ENCODE measurements at places on chromosomes 16 and 17. TPM values are rescaled to one million over a fixed set of nuclear protein-coding genes. Genes with fewer than 3 reads are reported as not detected.

The AGRP gene
- not detected for total RNA-seq

GRCh38 chr16:82605863-82606620 lies 20.7 kb upstream of the CDH13 start:
- H3K4me3 ChIP-seq = no peak overlapping the region
- H3K27ac ChIP-seq = no peak overlapping the region
- H3K4me1 ChIP-seq = no peaks in the 10 kb centered on the region
- peaks cover 7% of the 10 kb centered on the region for H3K27me3 ChIP-seq
- no peak for DNase-seq
- no peaks in the 10 kb centered on the region for H3K36me3 ChIP-seq

DNA sequence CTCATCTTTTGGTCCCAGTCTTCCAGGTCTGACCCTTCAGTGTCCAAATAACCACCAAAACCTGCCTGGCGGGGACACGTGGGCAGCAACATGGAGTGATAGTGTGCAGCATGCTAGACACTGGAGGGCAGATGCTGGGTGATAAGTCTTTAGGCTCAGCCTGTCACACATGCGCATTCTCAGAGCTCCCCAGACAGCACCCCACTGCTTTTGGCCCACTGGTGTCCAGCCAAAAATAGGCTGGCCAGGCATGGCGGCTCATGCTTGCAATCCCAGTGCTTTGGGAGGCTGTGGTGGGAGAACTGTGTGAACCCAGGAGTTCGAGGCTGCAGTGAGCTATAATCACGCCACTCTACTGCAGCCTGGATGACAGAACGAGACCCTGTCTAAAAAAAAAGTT lies 12.3 kb downstream of the GINS2 start:
- no peak overlapping the region for H3K27ac ChIP-seq
- peaks cover 49% of the 10 kb centered on the region for H3K36me3 ChIP-seq
- no peak for DNase-seq
- H3K4me3 ChIP-seq = no peak overlapping the region
- H3K27me3 ChIP-seq = no peaks in the 10 kb centered on the region

The HP gene
- total RNA-seq = not detected

DNA sequence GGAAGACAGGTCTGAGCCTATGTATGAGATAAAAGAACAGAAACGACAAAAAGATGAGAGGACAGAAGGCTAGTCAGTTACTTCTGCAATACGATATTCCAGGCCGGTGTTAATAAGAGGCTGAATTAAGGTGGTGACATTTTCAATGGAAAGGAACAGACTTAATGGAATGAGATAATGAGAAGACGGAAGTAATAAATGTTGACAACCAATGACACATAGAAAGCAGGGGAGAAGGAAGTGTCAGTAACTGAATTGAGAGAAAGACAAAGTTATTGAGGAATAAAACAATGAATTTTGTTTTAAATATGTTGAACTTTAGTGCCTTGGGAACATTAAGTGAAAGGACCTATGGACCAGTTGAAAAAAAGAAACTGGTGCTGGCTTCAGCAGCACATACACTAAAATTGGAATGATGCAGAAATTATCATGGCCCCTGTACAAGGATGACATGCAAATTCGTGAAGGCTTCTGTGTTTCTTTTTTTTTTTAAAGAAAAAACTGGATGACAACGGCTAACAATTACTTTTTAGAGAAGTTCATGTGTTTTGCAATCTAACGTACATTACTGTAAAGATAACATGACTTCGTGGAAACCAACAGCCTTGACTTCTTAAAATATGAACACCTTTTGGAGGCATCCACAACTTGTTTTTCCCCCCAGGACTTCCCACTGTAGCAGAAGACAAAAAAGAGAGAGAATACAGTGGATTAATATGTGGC lies 18.5 kb upstream of the CPD start:
- no peaks in the 10 kb centered on the region for H3K27me3 ChIP-seq
- no peak overlapping the region for H3K27ac ChIP-seq
- H3K4me3 ChIP-seq = no peak overlapping the region
- no peak for DNase-seq
- H3K36me3 ChIP-seq = peaks cover 6% of the 10 kb centered on the region

The HBA2 gene
- total RNA-seq = not detected

The CACNG1 gene
- total RNA-seq = not detected

GRCh38 chr16:31067342-31067741 lies 6.7 kb downstream of the ZNF668 start:
- no peak overlapping the region for H3K27ac ChIP-seq
- no peak overlapping the region for H3K4me3 ChIP-seq
- no peaks in the 10 kb centered on the region for H3K27me3 ChIP-seq
- peaks cover 15% of the 10 kb centered on the region for H3K36me3 ChIP-seq
- no peak for DNase-seq

The USP32 gene
- 34.4 TPM for total RNA-seq

DNA sequence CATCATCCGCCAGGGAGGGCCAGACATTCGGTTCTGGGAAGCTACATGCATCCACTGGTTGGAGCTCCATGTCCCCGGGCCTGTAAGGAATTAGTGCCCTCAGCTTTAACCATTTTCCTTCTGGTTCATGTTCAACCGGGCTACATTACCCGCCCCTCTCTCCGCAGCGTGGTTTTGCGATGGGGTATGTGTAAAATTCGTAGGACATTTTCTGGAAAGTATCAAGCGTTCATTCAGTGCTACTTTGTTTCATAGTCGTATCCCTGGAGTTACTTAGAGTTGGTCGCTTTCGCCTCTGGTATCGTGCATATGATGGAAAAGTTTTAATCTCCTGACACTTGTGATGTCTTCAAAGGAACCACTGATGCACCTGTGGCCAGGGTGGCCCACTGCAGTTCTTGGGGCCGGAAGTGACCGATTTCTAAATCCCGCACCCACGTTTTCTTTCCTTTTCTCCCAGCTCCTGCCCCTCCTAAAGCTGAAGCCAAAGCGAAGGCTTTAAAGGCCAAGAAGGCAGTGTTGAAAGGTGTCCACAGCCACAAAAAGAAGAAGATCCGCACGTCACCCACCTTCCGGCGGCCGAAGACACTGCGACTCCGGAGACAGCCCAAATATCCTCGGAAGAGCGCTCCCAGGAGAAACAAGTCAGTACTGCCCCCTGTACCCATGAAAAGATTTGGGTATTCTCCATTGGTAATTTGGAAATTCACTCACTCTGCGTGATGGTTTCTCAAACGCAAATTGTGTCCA lies 637 bp downstream of the RPL23A start:
- peaks cover 10% of the 10 kb centered on the region for H3K27me3 ChIP-seq
- H3K4me3 ChIP-seq = peak overlapping the region; percentile 99
- DNase-seq = peak; percentile 60
- peak overlapping the region; percentile 98 for H3K27ac ChIP-seq
- peaks cover 54% of the 10 kb centered on the region for H3K4me1 ChIP-seq

GRCh38 chr17:50708050-50709000 lies 611 bp upstream of the ANKRD40 start:
- peaks cover 45% of the 10 kb centered on the region for H3K4me1 ChIP-seq
- DNase-seq = no peak
- peak overlapping the region; percentile 96 for H3K27ac ChIP-seq
- H3K36me3 ChIP-seq = peaks cover 14% of the 10 kb centered on the region

GRCh38 chr16:24367186-24367710 lies 111.1 kb downstream of the CACNG3 start:
- no peak overlapping the region for H3K27ac ChIP-seq
- peaks cover 12% of the 10 kb centered on the region for H3K27me3 ChIP-seq
- H3K4me3 ChIP-seq = no peak overlapping the region
- H3K36me3 ChIP-seq = no peaks in the 10 kb centered on the region
